Stimulated activated CD4-positive, alpha-beta T cell treated with anti-CD3 and anti-CD28 coated beads, TNF-alpha, amount 100 ng/mL, for 1 hour (primary cell): ENCODE measurements at places on chromosomes 5 and 9.

DNA sequence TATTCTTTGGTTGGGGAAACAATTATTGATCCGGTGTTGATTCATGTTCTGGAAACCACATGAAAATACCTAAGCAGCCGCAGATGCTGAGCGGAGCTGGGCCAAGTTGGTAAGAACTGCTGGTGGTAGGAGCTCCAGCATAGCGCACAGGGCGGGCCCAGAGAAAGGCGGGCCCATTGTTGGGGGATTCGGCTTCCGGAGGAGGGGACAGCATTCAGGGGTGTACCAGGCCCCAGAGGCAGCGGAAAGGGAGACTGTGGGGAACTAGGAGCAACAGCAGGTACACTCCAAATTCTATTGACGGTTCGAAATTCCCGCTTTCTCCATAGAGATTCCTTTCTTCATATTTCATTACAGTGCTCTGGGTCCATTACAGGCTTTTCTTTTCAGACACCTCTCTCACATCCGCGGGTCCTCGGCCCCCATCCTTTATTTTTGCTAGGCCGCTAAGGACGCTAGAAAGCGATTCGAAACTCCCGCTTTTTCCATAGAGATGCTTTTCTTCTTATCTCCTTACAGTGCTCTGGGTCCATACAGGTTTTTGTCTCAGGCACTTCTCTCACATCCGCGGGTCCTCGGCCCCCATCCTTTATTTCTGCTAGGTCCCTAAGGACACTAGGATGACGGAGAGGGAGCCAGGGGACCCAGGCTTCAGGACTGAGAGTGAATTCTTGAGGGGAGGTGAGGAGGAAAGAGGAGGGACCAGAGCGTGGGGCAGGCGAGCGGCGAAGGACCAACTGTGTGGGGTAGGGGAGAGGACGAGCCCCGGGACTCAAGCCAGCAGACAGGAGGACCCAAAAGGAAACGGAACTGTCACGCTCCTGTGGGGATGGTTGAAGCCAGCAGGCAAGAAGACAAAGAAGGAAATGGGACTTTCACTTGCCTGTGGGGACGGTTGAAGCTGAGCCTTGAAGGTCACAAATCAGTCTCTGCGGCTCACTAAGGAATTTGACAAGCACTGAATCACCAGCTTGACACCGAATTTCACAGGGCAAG lies at the start of gene CCDC152:
CCDC152 (plus strand) TSS at position 213 of the 996 bp plus-strand sequence. CDS start 2,304 bp downstream, outside the sequence.
- peak; percentile 42 for DNase-seq

- DNase-seq: no peak
Observed at GRCh38 chr5:16128944-16129343, 50.6 kb downstream of the MARCHF11 start.

GRCh38 chr9:110950041-110950645 lies 88.1 kb downstream of the LPAR1 start:
- DNase-seq: no peak

DNA sequence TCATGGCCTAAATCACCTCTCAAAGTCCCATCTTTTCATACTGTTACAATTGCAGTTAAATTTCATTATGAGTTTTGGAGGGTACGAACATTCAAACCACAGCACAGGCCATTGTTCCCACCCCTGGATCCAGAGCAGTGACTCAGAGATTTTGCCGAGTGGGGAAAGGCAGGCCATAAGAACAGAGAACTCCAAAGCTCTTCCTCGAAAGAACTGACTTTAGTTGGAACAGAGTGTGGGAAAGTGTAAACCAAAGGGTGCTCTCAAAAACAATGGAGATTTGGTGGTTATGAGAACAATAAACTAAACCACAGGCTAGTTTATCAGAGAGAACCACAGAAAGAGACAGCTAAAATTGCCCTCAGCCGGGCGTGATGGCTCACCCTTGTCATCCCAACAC lies 19.4 kb upstream of the GRPEL2 start:
- no peak for DNase-seq

DNA sequence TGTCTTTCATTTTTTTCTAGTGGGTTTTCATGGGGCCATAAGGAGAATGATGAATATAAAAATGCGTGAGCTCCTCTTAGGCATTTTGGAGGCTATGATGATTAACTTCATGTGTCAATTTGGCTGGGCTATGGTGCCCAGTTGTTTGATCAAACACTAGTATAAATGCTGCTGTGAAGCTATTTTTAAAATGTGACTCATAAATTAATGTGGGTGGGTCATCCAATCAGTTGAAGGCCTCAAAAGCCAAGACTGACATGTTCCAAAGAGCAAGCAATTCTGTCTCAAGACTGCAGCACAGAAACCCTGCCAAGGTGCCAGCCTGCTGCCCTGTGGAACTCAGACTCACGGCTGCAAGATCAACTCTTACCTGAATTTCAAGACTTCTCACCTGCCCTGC lies 24.4 kb upstream of the ICE1 start:
- DNase-seq: no peak

DNA sequence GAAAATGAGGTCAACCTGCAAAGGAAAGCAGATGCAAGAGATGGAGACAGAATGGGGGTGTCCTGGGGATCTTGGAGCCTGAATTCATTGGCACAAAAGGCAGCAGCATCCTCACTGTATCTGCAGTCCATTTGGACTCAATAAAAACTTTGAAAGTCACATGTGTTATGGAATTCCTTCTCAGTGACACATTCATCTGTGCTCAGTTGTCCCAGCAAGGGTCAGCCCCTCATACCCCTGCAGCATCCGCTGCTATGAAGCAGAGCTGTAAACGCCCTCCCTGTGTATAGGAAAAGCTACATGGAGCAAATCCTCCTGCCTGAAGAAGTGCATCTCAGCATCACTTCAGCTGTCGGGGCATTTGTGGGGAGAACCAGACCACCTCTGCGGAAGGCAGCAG lies 14.5 kb upstream of the RARS1 start:
- no peak for DNase-seq

- no peak for DNase-seq
Observed at GRCh38 chr9:95297760-95298159, 19.7 kb downstream of the FANCC start.

GRCh38 chr5:170541146-170541769 lies 37.4 kb downstream of the KCNIP1 start:
- no peak for DNase-seq

DNA sequence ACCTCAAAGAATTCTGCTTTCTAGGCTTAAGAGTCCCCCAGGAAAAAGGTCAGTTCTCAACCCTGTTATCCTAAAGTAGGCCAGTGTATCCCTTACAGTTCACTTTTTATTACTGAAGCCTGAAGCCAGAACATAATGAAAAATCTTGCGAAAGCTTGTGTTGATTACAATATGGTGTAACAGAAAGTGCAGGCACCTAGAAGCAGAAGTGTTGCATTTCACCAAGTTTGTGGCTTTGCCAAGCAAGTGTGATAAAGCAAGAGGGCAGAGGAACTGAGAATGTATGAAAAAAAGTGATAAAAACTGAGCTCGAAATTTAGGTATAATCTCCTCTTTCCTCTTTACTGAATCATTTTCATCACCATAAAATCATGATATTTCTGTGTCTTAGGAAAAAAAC lies 26.2 kb downstream of the AGTPBP1 start:
- DNase-seq: no peak

DNA sequence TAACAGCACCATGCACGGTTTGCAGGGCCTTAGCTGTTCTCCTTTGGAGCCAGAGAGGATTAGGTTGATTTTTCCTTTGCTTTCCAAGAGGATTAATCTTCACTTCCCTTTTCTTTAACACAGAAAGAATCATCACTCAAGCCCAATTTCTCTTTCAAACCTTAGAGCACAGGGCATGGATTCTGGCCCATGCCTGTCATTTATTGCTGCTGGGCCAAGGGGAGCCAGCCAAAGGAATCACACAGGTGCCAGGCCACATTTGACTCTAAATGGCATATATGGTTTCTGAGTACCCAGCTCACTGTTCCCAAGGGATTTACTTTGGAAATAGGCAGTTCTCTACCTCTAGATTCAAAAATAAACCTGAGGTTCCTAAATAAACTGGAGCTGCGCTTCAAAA lies 58.3 kb downstream of the FBXL7 start:
- DNase-seq: no peak

- no peak for DNase-seq
Observed at GRCh38 chr5:74940782-74941353, 74.7 kb upstream of the FAM169A start.

- DNase-seq: no peak
Observed at GRCh38 chr5:111673891-111674626, 82.9 kb downstream of the NREP start.

- no peak for DNase-seq
Observed at GRCh38 chr5:147174671-147175265, 60.1 kb upstream of the STK32A start.

- DNase-seq: no peak
Observed at GRCh38 chr5:71977311-71977710, 130.0 kb upstream of the MAP1B start.

DNA sequence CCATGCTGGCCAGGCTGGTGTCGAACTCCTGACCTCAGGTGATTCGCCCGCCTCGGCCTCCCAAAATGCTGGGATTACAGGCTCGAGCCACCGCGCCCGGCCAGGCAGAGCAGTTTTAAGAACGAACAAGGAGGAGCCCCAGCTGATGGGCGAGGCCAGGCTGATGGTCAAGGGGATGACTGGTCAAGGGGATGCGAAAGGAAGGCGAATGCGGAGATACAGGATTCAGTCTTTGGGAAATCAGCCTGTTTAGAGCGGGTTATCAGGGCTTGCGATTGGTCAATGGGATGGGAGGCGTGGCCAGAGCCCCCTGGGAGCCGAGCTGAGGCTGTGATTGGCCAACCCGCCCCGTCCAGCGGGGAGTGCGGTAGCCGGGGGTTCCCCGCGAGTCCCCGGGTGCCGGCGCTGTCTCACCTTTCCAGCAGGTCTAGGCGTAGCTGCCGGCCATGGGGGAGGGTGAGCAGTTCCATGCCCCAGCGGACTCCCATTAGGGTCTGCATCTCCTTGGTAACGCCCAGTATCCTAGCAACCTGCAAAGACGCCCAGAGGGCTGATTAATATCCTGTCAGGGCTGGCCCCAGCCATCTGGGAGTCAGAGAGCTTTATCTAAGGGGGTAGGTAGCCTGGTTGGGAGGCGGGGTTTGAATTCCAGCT lies 7.5 kb upstream of the TOR2A start:
- no peak for DNase-seq

GRCh38 chr5:173611706-173612105 lies 4.7 kb downstream of the BOD1 start:
- DNase-seq: no peak

- peak; percentile 21 for DNase-seq
Observed at GRCh38 chr9:132800038-132800648, 77.9 kb downstream of the AK8 start.

DNA sequence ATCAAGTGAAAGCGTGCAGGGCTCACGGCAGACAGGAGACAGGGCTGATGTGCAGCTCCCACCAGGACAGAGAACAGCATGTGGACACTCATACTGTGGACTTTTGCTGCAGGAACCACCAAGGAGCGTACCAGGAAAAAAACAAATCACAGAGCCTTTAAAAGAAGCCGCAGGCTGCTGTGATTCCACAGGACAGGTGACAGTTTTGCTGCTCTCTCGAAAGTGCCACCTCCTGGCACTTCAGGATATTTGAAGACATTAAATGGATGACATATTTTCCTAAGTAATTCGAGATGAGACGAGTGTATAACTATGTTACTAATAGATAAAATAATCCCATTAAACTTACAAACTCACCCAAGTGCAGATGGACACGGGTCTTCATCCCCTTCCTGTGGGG lies 29.3 kb downstream of the ZDHHC11 start:
- no peak for DNase-seq

- DNase-seq: no peak
Observed at GRCh38 chr9:126495411-126496180, 118.1 kb upstream of the LMX1B start.

- DNase-seq: no peak
Observed at GRCh38 chr5:68454172-68454571, 238.6 kb downstream of the PIK3R1 start.

GRCh38 chr5:172906436-172906835 lies 52.8 kb upstream of the RPL26L1 start:
- no peak for DNase-seq

DNA sequence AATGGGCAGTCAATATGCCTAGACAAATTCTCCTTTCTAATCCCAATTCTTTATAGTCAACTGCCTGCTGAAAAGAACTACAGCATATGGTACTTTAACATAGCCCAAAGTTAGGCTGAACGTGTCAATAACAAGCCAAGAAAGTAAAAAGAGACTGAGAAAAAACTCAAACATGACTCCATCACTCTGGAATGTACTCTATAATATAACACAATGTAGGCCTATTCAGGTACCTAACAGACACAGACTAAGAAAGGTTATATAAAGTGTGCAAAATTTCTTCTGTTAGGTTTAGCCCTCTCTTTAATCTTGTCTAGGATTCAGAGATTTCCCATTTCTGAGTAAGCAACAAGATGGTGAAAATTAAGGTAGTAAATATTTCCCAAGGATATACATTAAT lies 209.7 kb upstream of the PRR16 start:
- no peak for DNase-seq

GRCh38 chr5:43140286-43140685 lies 19.6 kb downstream of the ZNF131 start:
- no peak for DNase-seq

GRCh38 chr9:87891754-87892153 lies 9.1 kb downstream of the SPATA31E1 start:
- no peak for DNase-seq

- no peak for DNase-seq
Observed at GRCh38 chr5:5658226-5658625, 235.7 kb downstream of the ICE1 start.

GRCh38 chr5:74063821-74064220 lies 437.8 kb downstream of the ARHGEF28 start:
- DNase-seq: no peak

DNA sequence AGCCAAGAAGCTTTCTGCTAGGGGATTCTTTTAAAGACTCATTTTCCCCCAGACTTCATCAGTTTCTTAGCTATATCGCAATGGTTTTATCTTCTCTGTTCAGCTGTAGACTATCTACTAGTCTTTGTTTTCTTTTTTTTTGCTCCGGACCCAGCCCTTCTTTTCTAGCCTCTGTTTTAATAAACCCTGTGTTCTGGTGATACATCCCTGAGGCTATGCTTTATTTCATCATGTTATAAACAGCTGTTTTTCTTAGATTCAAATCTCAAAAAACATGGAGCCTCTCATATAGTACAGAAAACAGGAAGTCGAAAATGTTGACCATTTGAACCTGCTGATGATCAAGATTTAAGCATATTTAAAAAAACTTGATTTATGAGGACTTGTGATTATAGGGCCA lies 37.8 kb downstream of the SCGB3A1 start:
- no peak for DNase-seq

- no peak for DNase-seq
Observed at GRCh38 chr5:130627145-130627544, 537.9 kb downstream of the HINT1 start.

- no peak for DNase-seq
Observed at GRCh38 chr9:80163889-80164288, 592.1 kb downstream of the TLE4 start.

- DNase-seq: no peak
Observed at GRCh38 chr9:134619448-134619982, 22.1 kb upstream of the COL5A1 start.

- DNase-seq: no peak
Observed at GRCh38 chr5:75663579-75664284, 52.5 kb downstream of the ANKDD1B start.

GRCh38 chr5:76325326-76325725 lies 77.8 kb upstream of the IQGAP2 start:
- DNase-seq: no peak
